ENCODE measurements at places on chromosomes 12 and 14.

DNA sequence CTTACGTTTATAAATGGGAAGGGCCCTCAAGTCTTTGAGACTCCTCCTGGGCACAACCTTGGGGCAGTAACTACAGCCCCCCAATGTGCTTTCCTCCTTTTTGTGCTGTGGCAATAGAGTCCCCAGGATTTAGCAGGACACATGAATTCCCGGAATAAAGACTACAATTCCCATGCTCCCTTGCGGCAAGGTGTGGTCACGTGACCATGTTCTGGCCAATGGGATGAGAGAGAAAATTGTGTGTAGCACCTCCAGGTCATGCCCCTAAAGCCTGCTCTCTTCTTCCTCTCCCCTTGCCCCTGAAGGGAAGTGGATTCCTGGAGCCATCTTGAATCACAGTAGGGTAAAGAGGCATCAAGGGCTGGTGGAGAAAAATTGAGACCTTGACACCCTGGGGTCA is 295.1 kb upstream of the SFSWAP start:
- no peak for DNase-seq

DNA sequence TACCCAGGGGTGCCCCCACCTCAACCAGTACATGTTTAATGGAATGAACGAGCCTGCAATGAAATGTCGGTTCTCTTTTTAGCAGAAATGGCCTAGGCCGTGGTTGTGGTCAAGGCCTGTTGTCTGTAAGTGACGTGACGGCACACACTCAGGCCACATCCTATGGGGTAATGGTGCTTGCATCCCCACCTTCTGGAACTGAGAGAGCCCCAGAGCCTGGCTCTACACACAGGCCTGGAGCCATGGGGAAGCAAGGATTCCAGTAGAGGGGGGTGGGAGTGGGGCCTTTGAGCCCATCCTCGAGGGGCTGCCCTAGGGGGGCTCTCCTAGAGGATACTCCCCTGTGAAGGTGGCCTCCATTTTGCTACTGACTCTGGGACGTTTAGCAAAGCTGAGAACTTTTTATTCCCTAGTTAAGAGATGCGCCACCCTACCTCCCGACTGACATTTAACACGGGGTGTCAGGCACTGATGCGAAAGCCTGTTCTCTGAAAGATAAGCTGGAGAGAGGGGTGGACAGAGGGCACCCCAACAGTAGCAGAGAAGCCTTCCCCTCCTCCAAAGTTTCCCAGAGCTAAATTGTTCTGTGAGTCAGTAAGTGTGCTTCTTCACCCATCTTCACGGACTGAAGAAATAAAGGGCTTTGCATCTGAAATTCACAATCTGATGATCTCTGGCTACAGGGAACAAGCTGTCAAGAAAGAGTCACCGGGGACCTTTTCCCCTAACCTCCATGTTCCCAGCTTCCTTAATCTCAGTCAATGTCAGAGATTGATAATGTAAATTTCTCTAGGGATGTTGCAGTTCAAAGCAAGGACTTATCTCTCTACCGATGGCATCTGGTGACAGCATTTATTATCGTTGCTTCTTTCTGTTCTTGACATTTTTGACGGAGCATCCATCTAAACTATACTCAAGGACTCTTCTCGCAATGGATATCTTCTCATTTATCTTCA is 6.8 kb downstream of the RIN3 start:
- DNase-seq, result no peak

DNA sequence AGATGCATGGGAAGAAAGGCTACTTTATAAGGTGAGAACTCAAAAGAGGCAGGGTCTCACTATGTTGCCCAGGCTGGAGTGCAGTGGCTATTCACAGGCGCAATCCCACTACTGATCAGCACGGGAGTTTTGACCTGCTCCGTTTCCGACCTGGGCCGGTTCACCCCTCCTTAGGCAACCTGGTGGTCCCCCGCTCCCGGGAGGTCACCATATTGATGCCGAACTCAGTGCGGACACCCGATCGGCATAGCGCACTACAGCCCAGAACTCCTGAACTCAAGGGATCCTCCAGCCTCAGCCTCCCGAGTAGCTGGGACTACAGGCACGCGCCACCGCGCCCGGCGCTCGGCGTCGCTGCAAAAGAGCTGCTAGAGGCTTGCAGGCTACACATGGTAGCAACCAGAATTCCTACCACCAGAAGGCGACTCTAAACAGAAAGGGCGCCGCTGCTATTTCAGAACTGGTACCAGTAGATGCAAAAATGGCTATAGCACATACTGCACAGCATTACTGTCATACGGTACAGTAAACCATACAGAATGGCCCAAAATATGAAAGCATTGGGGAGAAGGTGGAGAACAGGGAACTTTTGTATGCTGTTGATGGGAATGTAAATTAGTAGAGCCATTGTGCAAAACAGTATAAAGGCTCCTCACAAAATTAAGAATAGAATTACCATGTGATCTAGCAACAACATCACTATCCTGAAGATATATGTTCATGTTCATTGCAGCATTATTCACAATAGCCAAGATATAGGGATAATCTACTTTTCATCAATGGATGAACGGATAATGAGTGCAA is 1.2 kb upstream of the NEMF start:
- DNase-seq, result peak; percentile 33

- no peak for DNase-seq
Measured at GRCh38 chr12:13536219-13536910, 339.8 kb downstream of the EMP1 start.

DNA sequence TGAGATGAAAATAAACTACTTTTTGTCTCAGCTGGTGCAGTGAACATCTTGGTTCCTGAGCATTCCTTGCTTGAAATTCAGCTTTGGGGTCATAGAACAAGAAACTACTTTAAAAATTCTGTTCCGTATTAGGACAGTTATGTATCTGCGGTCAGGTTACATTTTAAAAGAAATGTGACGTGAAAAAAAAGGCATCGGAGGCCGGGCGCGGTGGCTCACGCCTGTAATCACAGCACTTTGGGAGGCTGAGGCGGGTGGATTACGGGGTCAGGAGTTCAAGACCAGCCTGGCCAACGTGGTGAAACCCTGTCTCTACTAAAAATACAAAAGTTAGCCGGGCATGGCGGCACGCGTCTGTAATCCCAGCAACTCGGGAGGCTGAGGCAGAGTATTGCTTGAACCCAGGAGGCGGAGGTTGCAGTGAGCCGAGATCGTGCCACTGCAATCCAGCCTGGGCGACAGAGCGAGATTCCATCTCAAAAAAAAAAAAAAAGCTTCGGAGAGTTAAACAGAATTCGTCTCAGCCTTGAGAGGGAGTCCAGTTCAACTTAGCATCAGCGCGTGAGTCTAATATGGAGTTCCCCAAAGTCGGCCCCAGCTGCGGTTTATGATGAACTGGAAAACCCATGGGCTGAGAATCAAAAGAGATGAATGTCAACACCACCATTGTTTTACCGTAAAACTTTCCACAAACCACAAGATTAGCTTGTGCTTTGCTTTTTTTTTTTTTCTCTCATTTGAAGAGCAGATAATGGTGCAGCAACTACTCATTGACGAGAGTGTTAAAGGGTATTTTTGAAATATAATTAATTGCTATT is 2.1 kb upstream of the SLC2A13 start:
- no peak for DNase-seq

GRCh38 chr14:84162633-84163032 is 1367.3 kb upstream of the FLRT2 start:
- peak; percentile 41 for DNase-seq

GRCh38 chr12:120628919-120629318 is 11.5 kb upstream of the CABP1 start:
- DNase-seq, result no peak

DNA sequence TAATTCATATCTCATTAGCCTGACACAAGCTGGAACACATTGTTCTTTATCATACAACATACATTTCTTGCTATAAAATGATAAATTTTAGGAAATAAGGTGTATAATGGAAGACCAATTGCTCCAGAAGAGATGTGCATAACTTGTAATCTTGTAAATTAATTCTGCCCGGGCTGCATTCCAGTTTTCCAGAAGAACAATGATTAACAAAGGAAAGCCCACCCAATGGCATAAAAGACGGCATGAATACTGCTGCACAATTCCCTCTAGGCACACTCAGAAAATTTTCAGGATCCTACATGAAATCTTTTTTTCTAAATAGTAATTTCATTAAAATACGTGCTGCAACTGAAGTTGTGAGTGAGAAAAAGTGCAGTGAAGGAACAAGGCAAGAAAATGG is 137.4 kb upstream of the KRR1 start:
- no peak for DNase-seq

DNA sequence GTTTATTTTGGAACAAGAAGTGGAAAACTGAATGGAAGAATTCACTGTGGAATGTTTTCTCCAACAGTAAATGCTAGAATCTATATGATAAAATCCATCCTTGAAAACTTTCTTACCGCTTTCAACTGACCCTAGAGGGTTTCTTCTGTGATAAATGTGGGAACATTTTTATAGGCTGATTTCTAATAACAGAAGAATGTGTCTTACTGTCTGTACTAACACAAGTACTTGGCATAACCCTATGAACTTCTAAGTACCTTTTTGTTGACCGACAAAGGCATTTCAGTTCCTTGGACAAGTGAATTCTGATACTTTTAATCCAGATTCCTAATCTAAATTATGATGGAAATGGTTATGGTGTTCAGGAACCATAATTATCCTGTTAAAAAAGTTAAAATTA is 1109.7 kb upstream of the FLRT2 start:
- no peak for DNase-seq

- no peak for DNase-seq
Measured at GRCh38 chr14:94139006-94139405, 9.6 kb upstream of the IFI27L2 start.

- peak; percentile 61 for DNase-seq
Measured at GRCh38 chr12:1796515-1797010, 23.8 kb upstream of the LRTM2 start.

- peak; percentile 95 for DNase-seq
Measured at GRCh38 chr12:40693207-40693821, 1.1 kb downstream of the CNTN1 start.

- no peak for DNase-seq
Measured at GRCh38 chr14:52052288-52052943, 16.4 kb downstream of the NID2 start.

DNA sequence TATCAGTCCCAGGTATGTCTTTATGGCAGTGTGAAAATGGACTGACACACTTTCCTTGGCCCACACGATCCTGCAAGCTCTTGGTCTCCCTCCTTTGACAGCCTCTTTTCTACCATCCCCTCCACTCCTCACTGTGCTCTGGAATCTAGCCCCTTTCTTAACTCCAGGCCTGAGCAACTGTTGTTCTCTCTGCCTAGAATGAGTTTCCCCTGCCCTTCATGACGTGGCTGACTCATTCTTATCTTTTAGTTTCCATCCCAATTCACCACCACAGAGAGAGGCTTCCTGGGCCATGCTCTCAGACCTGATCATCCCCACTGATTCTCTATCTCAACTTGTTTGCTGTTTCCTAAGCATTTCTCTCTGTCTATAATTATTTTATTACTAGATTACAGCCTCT is 157.4 kb upstream of the HMGA2 start:
- no peak for DNase-seq

- no peak for DNase-seq
Measured at GRCh38 chr14:100826391-100827100, 628 bp downstream of the MEG3 start.

GRCh38 chr12:85530456-85530855 is 250.4 kb downstream of the ALX1 start:
- no peak for DNase-seq

- peak; percentile 75 for DNase-seq
Measured at GRCh38 chr12:14777271-14777670, 26.0 kb downstream of the WBP11 start.

DNA sequence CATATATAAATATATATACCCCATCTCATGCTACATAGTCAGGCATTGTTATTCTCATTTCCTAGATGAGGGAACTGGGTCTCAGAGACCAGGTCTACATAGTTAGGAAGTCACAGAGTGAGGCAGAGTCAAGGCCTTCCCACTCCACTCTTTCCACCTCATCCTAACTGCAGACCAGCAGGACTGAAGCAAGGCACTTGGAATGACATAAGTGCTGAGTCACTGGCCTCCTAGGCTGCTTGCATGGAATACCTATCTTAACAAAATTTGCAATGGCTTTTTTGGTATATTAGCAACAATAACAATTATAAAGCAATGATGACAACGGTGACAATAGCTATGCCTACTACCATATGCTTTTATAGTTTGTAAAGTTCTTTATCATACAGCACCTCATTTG is 5.4 kb upstream of the ANO4 start:
- no peak for DNase-seq

GRCh38 chr14:69101331-69101826 is 51.5 kb downstream of the DCAF5 start:
- peak; percentile 10 for DNase-seq

DNA sequence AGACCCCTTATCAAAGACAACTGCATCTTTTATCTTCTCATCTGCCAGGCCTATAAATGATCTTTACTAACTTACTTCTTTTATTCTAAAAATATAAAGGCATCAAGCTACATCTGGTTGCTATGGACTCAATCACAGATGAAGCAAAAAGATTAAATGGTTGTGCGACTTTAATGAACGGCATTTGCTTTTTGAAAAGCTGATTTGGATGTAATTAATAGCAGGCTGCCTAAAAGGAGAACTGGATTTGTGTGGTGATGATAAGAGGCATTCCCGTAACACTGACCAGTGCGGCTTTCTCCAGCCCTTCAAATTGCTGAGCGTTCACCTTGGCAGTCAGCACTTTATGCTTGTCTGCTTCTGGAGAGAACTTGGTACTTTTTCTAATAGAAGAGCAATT is 103.8 kb downstream of the ARMH4 start:
- DNase-seq, result no peak

DNA sequence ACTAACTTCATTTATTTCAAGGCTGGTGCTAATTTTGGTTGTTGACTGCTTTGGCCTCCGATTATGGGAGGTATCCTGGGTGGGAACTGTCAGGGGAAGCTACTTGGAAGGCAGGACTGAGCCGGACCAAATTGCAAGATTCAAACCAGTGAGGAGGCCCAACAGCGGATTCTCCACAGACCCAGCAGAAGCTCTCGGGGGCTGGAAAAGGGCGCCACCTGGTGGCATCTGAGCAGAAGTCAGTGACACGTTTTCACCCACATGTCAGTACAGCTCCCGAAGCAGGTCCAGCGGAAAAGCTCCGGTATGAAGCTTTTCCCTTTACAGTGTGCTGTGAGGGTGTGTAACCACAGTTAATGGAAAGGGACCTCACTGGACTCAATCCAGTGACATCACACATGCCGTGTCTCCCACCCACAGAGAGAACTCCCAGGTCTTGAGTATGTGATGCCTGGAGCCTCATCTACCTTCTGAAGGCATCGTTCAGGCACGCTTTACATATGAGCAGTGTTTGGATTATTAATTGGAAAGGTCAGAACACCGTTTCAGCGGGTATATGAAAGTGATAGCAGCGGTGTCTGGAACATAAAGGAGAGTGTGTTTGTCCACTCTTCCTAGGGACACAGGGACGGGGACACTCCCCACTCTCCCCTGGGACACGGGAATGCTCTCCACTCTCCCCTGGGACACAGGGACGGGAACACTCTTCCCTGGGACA is 3.6 kb upstream of the P2RX2 start:
- peak; percentile 76 for DNase-seq

All from NCI-H1417 (cell line).